Stimulated activated CD4-positive, alpha-beta T cell treated with anti-CD3 and anti-CD28 coated beads, Interleukin-15, amount 100 ng/mL, for 1 hour (primary cell): ENCODE measurements at places on chromosomes 7 and 10.

GRCh38 chr10:131453721-131454634, 142.5 kb upstream of the TCERG1L start:
- peak; percentile 59 for DNase-seq

- DNase-seq, result no peak
These were observed 154.3 kb downstream of the PHF14 start for GRCh38 chr7:11127988-11128387.

GRCh38 chr7:23963461-23964165, 253.6 kb downstream of the STK31 start:
- no peak for DNase-seq

DNA sequence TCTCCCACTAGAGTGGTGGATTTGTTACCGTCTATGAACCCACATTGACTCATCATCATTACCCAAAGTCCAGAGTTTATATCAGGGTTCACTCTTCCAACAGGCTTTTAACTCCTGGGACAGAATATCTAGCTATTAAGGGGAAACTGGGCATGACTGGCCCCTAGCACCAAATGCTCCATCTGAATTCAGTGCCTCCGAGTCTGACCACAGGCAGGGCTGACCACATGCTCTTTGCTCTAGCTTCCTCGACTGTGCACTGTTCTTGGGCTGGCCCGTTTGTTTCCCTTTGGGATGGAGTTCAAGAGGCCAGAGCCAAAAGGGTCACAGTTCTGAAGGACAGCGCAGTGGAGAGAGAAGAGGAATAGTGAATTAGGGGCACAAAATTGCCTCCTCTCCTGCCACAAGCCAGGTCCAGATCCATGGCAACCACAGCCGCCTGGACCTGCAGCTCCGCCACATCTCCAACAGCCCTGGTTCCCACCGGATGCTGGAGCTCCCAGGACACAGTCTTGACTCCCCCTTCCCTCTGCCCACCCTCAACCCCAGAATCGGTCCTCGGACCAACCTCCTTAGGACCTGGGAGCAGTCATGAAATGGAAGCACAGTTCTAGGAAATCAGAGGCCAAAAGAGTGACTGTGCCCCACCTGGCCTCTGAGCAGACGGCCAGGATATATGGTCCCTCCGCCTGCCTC, 16.2 kb downstream of the CAMK2G start:
- no peak for DNase-seq

DNA sequence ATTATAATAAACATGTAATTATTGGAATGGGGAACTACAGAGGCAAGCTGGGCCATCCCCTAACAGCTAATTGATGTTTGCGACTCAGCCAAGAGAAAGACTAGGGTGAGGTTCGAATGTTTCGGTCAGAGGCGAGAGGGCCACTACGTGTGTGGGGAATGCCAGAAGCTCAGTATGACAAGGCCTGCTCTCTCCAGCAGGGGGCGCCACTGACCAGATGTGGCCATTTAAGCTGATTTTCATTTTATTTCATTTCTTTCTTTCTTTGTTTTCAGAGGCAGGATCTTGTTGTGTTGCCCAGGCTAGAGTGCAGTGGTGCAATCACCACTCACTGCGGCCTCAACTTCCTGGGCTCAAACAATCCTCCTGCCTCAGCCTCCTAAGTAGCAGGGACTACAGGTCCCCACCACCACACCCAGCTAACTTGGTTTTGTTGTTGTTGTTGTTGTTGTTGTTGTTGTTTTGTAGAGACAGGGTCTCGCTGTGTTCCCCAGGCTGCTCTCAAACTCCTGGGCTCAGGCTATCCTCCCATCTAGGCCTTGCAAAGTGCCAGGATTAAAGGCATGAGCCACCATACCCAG, 38.1 kb downstream of the TMEM130 start:
- no peak for DNase-seq
